ENCODE measurements at places on chromosomes 12 and 14.

DNA sequence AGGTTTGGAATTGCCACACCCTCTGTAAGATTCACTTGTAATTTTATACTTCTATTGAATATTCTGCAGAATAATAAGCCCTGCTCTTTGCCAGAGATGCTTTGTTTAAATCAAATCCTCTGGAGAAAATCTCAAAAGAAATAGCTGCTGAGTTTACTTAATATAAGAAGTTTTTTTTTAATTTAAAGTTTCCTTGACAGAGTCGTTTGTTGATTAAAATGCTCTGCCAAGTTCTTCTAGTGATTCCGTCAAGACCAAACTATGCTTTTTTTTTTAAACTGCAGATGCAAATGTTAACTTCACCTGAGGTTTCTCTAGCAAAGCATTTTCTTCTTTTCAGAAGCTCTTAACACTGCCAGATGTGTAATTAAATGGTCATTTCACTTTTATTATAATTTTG is 13.4 kb upstream of the NAV3 start:
- DNase-seq = no peak

DNA sequence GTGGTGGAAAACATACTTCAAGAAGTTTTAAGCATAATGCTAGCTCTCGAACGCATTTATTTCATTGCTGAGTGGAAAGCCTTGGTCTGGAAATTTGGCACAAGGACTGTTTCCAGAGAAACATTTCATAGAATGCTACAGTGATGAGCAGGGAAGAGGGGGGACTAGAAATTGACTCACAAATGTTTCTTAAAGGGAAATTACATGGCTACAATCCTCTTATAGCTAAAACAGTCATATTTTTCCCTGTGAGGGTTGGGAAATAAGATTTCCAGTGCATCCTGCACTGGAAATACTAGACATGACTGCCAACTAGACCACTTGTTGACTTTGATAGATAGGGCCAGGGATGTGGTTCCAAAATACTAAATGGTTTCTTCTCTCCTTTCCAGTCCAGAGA is 197.3 kb upstream of the RGS6 start:
- no peak for DNase-seq

DNA sequence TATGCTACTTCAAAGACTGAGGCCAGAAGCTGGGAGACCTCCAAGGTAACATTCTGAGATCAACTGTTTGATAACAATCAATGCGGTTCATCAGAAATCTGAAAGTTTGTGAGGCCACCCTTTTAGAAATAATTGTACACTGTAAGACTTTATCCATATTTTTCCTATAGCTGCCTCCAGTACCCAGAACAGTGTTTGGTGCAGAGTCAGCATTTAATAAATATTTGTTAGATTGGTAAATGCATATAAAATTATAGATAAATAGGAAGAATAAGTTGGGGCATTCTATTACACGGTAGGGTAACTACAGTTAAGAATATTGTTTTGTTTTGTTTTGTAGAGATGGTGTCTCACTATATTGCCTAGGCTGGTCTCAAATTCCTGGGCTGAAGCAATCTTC is 141.4 kb downstream of the C12orf42 start:
- DNase-seq = no peak

DNA sequence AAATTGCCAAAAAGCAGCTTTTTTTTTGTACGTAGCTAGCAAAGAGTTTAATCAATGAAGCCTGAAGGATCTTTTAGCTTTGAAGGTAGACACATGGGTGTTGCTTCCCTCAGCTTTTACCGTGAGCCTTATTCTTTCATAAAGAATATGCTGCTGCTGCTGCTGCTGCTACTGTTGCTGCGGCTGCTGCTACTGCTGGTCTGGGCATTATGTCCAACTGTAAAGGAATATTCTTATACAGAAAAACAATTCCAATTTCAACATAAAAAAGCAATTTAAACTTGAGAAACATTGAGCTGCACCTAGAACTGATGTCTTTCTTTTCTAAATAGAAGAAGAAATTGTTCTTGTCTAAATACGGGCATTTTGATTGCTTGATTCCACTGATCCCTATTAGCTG is 38.9 kb upstream of the PPP1R12A start:
- no peak for DNase-seq

GRCh38 chr12:89542912-89543592 is 17.2 kb upstream of the POC1B start:
- peak; percentile 43 for DNase-seq

DNA sequence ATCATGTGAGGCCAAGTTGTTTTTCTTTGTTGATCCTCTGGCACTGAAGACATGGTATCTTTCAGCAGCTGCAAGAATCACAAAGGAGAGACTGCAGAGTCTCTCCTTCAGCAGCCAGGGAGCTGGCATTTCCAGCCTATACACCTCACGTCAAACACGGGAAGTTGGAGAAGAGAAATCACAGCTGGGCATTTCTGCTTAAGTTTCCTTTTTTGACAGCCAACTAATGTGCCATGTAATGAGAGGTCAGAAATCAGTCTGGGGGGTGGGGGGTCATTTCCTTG is 28.3 kb downstream of the PHLDA1 start:
- no peak for DNase-seq

DNA sequence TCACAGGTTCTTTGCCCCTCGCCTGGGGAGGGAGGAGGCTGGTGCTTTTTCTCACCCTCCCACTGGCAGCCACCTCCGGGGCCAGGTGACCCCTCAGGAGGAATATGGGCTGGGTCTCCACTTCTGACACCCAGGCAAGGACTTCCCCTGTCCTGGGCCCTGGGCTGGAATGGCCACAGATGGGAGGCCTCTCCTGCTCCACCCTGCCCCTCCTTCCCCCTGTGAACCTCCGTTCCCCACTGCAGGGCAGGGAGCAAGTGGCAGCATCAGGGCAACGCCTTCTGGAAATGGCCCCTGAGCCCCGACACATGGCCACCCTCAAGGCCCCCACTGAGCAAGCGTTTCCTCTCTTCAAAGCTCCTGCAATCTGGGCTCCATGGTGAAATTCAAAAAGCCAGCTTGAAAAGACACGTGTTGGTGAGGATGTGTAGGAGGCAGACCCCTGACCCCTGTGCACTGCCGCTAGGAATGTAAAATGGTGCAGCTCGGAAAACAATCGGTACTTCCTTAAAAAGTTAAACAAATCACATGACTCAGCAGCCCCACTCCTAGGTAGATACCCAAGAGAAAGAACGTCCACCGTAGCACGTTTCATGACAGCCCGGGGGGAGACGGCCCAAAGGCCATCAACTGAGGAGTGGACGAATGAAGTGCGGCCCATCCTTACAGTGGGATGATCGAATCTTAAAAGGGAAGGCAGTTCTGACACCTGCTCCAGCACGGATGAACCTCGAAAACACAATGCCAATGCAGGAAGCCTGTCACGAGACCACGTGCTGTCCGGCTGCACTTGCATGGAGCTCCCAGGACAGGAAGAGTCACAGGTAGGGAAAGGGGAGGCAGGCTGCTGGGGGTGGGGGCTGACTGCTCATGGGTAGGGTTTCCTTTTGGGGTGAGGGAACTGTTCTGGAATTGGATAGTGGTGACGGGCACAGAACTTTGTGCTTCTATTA is 11.5 kb downstream of the XRCC3 start:
- no peak for DNase-seq

DNA sequence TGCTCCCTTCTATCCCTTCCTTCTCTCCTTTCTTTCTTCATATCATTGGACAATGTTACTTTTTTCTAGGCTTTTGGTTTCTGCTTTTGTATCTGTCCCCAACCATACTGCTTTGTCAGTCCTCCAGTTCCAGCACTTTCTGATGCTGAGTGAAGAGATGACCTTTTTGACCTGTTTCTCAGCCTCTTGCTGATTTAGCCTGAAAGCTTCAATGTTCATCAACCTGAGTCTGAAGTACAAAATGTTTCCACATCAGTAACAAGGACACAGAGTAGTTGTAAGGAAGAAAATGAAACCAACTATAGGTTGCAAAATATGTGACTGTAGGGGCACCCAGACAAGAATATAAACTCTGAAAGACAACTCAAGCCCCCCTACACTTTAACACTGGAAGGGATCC is 25.2 kb upstream of the AKAP6 start:
- no peak for DNase-seq

GRCh38 chr12:113154351-113154973 is 4.9 kb downstream of the CFAP73 start:
- DNase-seq = no peak

GRCh38 chr12:94116191-94116590 is 32.2 kb upstream of the PLXNC1 start:
- no peak for DNase-seq

GRCh38 chr14:49926803-49927202 is 33.9 kb downstream of the ARF6 start:
- no peak for DNase-seq

GRCh38 chr12:57840726-57841125 is 5.8 kb downstream of the CTDSP2 start:
- no peak for DNase-seq

DNA sequence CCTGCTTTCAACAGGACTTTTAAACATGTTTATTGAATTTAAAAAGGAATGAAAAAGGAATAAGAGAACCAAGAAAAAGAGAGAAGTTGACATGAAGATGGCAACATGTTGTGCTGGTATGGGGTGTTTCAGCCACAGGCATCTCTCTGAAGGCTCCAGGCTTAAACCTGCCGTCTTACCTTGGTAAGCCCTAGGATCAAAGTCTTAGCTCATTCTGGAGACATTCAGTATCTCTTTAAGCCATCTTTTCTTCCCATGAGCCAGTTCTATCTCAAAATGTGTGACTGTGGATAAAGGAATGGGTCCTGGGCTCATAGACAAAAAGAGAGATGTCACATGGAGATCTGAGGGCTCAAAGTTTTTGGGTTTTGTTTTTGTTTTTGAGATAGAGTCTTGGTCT is 1.6 kb upstream of the TFCP2 start:
- DNase-seq = no peak

DNA sequence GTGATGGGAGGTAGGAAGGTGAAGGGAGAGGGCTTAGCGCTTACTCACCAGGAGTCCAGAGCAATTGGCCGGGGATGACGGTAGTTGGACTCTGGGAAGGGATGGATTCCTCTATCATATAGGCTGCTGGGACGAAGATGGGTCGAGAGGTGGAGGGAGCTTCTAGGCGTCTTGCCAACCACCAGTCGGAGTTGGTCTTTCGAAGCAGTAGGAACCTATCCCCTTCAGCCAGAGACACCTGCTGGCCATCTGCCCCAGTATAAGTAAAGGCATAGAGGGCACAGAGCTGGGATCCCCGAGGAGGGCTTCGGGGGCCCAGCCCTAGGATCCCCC is 657 bp downstream of the ARHGAP9 start:
- no peak for DNase-seq

DNA sequence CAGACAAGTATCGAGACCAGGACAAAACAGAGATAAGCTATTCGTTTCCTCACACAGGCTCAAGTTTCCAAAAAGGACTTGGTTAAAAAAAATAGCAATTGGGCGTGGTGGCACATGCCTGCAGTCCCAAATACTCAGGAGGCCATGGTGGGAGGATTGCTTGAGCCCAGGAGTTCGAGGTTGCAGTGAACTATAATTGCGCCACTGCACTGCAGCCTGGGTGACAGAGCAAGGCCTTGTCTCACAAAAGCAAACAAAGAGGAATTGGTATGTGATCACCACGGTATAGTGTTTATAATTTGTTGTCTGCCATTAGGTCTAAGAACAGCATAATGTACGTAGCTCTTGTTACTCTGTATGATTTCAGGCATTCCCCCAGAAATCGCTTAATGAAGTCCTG is 175.3 kb downstream of the DERA start:
- DNase-seq = no peak

DNA sequence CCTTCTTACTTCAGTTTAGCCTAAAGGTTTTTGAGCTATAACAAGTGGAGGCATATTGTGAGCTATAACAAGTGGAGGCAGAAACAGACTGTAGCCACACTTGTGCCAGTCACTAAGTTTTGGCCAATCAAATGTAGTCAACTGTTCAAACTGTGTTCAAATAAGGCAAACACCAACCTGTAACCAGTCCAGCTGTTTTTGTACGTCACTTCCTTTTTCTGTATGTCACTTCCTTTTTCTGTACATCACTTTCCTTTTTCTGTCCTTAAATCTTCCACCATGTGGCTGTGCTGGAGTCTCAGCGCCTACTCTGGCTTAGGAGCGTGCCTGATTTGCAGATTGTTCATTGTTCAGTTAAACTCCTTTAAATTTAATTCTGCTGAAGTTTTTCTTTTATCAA is 79.7 kb downstream of the FUT8 start:
- no peak for DNase-seq

DNA sequence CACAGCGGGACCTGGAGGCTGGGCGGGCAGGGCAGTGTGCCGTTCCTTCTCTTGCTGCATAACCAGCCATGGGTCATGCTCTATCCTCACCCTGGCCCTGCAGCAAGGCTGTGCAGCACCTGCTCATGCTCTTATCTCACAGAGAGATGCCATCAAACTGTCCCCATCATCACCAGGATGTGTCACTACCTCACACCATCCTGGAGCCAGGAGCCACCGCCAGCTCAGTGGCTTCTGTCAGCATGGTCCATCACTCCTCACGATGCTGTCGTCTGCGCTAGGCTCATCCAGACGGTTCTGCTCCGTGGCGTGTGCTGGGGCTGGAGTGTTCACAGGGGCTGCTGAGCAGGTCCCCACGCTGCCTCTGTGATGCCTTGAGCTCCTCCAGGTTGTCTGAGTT is 77.2 kb upstream of the DYNC1H1 start:
- no peak for DNase-seq

- DNase-seq = no peak
Measured at GRCh38 chr12:25435431-25435830, 117.7 kb downstream of the LMNTD1 start.

DNA sequence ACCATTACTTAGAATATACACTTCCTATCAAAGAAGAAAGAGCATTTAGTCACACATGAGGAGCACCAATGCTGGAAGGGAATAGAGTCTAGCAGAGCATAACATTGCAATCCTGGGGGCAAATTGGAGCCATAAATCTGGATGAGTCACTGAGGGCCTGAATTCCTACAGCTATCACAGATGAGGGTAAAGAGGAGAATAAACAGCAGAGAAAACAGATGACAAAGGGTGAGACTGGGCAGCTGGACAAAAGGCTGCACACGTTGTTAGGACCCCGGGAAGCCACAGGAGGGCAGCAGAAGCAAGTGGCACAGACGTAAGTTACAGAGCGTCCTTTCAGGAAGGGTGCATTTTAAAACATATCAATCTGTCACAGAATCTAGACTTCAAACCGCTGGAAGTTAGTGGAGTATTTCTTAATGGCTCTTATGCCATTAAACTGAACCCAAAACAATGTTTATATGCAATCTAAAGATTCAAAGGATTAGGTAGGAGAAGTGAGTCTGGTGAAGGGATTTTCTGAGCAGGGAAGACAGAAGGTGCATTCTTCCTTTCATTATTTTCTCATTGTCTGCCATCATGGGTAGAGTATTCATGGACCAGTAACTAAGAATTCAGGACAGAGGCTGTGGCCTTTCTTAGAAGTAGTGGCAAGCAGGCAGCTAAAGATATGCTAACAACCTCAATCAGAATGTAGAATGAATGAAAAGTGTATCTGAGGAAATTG is 159.8 kb upstream of the DAAM1 start:
- no peak for DNase-seq

All from activated T-helper 1 cell treated with anti-CD3 and anti-CD28 coated beads, Interleukin-12 subunit alpha, Interleukin-12 subunit beta, Interleukin-2, Interleukin-4 antibody, amounts not matched to agents 30 ng/mL and 10 ng/mL and 1 ng/mL, durations not matched to agents 14 hours and 24 hours and 36 hours (primary cell).